ENCODE measurements at places on chromosomes 3 and 15.
A peak's percentile ranks its signal among the peaks of the same experiment; 100 is the strongest.

DNA sequence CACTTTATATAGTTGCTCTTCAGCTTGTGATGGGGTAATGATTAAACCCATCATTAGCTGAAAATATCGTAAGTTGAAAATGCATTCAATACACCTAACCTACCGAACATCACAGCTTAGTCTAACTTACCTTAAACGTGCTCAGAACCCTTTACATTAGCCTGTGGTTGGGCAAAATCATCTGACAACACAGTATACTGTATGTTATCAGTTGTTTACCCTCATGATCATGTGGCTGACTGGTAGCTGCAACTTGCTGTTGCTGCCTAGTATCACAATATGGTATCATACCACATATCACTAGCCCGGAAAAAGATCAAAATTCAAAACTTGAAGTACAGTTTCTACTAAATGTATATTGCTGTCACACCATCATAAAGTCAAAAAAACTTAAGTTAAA lies 9.5 kb downstream of the ZNF280D start:
- DNase-seq: no peak

DNA sequence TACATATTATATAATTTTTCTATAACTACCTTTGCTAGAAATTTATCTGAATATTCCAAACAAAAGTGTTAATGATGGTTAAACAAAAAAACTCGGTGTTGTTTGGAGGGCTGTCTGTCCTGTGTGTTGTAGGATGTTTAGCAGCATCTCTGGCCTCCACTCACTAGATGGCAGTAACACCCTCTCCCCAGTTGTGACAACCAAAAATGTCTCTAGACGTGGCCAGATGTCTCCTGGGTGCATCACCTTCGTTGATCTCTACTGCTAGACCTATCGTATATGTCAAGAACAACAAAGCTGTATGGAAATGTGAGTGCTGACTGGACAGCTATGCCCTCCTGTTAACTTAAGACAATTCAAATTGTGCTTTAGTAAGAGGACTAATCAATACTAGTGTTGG lies 14.1 kb downstream of the ANKRD34C start:
- no peak for DNase-seq

DNA sequence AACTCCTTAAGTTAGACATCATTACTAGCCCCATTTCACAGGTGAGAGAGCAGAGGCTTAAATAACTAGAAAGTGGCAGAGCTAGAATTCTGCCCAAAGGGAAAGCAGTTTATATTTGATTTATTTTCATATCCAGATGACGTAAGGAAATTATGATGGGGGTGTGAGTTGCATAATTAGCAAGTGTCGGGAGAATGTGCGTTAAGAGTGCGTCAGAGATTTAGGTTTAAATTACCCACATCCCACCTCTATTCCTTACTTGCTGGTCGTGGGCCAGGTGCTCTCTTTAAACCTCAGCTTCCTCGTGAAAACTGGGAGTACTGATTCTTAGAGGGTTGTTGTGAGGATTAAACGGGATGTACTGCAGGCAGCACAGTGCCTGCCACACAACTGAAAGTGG lies 32.3 kb downstream of the FSTL1 start:
- DNase-seq: no peak

DNA sequence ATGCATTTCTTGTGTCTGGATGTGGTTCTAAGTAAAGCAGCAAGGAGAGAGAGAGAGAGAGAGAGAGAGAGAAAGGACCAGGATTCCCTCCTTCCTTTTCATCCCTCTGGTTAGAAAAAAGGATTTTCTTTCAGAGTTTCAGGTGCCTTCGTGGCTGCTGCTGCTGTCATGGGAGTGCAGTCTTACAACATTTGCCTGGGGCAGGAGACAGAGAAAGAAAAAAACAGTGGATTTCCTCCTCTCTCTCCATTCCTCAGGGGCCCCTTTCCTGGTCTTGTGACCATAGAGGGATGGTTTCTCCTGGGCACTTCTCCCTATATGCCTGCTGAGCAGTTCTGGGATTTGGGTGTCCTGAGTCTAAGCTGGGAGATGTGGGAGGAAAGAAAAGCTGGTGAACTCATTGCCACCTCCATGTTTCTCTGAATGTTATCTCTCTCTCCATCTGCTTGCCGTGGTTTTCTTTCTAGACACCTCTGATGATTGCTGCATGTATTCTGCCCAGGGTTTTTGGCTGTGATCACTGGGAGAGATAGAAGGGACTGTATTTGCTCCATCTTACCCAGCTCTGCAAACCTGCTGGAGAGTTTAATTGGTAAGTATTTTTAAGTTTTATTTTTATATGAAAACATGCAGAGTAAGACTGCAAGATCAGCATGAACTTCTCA lies 142.4 kb upstream of the RGMA start:
- no peak for DNase-seq

- no peak for DNase-seq
Observed at GRCh38 chr3:36989005-36989404, 3.9 kb downstream of the EPM2AIP1 start.

GRCh38 chr3:89300526-89300925 lies 193.1 kb downstream of the EPHA3 start:
- no peak for DNase-seq

- DNase-seq: no peak
Observed at GRCh38 chr3:135304378-135304777, 509.3 kb downstream of the EPHB1 start.

GRCh38 chr15:81410318-81410753 lies 36.3 kb upstream of the TMC3 start:
- peak; percentile 96 for DNase-seq

- DNase-seq: no peak
Observed at GRCh38 chr3:5197022-5197421, 9.5 kb downstream of the EDEM1 start.

DNA sequence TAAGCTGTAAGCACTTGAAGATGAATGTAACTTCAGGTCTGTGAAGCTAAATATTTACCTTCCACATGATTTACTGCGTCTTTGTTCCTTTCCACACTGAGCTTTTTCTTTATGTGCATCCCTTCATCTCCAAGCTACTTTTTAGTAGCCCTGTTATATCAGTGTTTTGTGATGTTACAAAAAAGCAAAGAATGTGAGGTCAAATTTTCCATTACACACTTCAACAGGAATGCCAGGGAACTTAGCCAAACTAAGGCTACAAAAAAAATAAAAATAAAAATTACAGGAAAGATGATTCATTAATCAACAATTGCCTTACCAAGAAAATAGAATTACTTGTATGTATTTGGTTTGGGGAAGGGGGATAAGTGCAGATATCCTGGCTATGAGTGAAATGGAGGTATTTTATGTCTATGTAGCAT lies 73.0 kb downstream of the FILIP1L start:
- peak; percentile 29 for DNase-seq

DNA sequence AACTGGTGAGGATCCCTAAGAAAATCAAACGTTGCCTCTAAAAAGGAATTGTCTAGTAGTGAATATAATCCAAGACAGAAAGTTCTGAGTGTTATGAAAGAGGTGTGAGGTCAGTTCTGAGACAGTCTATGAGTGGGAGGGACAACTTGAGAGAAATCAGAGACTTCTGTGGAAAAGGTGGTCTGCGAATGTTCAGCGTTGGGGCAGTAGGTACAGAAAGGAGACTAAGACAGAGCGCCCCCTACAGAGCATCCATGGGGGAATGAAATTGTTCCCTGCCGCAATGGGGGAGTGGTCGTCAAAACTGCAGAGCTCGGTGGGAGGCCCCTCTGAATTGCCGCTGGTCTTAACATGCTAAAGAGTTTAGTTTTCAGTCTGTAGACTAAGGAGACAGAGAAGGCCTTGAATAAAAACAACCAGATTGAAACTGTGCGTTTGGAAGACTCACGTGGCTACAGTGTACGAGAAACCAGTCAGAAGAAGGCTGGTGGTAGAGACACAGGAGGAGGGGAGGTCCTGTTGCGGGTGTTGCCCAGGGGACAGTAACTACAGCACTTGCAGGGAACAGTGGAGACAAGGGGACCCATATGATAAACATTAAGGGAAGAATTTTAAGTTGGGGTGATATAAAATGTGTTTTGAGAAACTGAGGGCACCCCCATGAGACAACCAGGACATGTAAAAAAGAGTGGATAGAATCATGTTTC lies 6.9 kb downstream of the TNIK start:
- no peak for DNase-seq

DNA sequence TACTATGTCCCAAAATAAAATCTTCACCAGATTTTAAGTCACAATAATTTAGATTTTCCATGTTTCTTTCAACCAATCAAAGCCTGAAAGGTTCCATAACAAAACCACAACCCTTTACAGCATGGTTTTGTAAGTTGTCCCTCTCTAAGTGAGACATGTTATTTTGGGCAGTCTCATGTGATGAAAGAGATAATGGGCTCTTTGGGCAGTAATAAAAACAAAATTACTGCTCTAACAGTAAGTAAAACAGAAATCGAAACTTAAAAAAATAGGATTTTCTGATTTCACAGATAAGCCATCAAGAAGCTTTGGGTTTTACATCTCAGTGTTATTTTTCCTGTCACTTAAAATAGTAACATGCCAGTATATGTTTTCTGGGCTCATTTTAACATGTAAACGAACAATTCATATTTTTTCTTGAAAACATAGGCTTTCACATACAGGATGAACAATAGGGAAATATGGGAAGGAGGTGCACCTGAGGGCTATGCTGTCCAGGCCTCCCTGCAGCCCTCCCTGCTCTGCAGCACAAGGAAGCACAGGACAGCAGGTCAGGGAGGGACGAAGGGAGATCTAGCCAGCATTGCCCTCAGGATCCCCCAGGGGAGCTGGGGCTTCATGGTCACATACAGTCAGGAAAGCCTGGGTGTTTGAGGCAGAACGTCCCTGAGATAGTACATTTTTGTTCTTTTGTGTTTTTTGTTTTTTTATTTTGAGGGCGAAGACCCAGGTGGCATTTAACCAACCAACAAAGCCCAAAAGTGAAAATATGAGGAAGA lies 157.4 kb downstream of the SHOX2 start:
- no peak for DNase-seq

DNA sequence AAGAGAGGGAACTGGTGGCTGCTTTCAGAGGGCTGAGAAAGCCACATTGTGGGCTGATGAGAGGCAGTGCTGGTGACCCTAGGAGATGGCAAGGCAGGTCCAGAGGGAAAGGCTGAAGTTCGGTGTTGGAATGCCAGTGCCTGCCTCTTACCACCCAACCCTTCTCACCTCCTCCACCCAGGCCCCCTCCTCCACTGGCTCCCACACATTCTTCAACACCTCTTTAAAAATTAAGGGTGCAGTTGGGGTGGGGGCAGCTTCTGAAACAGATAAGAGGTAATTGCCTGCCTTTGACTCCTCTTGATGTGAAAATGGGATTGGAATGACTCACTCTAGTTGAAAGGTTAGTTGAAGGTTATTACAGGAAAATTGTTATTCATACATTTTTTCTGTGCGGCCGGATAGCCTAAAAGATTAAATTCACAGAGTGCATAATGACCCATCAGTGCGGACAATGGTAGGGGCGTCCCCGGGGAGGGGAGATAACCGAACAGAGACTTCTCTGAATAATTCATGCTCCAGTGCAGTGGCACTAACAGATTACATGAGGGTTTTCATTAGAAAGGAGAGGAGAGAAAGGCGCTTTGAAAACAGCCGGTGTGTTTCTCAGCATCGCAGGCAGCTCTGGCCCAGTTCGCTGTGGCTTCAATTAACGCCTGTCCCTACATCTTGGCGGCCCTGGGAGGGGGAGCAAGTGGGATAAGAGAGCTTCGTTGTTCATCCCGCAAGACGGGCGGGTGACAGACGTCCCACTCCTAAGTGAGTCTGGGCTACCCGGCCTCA lies 212.4 kb downstream of the TLE3 start:
- DNase-seq: no peak

GRCh38 chr3:136366289-136366688 lies 116.1 kb downstream of the PCCB start:
- no peak for DNase-seq

GRCh38 chr3:13878281-13879101 lies 1.4 kb downstream of the WNT7A start:
- peak; percentile 29 for DNase-seq

- DNase-seq: no peak
Observed at GRCh38 chr3:34569437-34569836, 771.0 kb downstream of the PDCD6IP start.

- no peak for DNase-seq
Observed at GRCh38 chr3:70805061-70805889, 492.8 kb upstream of the MDFIC2 start.

DNA sequence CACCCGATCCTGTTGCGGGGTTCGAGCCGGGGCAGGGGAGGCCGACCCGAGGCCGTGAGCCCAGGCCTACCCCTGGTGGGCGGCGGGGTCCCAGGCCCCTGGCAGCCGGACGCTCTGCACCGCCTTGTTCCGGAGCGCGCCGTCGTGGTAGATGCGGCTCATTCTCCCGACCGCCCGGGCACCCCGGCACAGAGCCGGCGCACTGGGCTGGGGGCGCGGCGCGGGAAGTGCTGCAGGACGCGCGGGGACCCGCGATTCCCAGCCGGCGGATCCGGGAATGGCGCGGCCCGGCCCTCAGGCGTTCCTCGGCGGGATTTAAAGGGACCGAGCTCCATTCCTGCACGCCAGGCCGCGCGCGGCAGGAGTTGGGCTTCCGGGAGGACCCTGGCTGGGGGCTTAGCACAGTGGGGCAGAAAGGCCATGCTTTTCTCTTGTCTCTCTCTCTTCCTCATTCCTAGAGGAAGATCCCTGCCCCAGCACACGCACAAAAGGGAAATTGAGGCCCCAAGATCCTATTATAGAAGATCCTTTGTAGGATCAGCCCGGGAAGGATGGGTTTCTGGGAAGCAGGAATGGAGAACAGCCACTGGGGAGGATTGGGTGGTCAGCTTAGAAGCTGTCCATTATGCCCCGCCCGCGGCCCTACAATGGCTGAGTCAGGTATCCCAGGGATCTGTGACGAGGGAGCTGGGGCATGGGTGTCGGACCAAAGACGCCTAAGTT lies at the start of gene ARPIN:
ARPIN (minus strand) TSS at position 279 of the 723 bp plus-strand sequence; CDS start at position 162, 117 bp downstream.
- DNase-seq: peak; percentile 49

DNA sequence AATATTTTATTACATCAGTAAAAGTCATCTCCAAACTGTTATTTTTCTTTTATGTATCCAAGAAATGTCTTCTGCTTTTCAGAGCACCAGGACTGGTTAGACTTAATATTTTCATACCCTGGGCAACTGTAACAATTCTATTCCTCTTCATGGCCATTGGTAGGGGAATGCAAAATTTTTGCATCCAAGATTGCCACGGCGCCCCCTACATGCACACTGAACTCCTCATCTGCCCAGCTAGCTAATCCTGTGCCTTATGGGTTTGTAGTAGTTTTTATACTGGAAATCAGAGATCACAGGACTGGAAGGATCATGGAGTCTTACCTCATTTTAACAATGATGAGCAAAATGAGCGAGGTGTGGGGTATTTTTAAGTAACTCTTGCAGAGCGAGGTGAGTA lies 74.2 kb downstream of the CRTC3 start:
- DNase-seq: no peak

DNA sequence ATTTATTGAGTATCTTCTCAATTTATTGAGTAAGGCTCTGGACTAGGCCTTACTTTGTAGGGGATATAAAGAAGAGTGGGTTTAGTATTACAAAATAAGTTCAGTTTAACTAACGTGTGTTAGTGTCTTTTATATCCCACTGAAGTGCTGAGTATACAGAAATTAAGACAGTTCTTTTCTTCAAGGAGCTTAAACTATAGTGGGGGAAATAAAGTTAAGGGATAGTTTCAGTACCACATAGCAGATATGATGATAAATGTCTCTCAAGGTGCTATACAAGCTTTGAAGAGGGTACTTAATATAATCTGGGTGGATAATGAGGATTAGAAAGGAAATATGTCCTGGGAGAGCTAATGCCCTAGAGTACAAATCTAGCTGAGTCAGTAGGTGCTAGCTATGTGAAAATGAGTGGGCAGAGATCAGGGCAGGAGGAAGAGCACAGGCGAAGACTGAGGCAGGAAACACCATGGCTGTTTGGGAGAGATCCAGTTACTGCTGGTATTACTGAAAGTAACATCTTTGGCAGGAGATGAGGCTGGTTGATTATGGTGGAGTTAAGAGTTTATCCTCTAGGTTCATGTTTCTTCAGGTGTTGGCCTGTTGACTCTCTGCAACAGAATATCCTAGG lies 46.0 kb downstream of the TEX9 start:
- no peak for DNase-seq

Data from NCI-H1417 (cell line).